ENCODE measurements at places on chromosomes 5 and 9. TPM values are rescaled to one million over a fixed set of nuclear protein-coding genes. Genes with fewer than 3 reads are reported as not detected.

The PCDHB5 gene
- total RNA-seq = 0.29 TPM

The FAM169A gene
- total RNA-seq = 0.17 TPM

The SLCO4C1 gene
- total RNA-seq = not detected

The ADAMTS16 gene
- 0.17 TPM for total RNA-seq

Data from smooth muscle cell of trachea (primary cell).